ENCODE measurements at places on chromosomes 16 and 17.
A peak's percentile ranks its signal among the peaks of the same experiment; 100 is the strongest.

DNA sequence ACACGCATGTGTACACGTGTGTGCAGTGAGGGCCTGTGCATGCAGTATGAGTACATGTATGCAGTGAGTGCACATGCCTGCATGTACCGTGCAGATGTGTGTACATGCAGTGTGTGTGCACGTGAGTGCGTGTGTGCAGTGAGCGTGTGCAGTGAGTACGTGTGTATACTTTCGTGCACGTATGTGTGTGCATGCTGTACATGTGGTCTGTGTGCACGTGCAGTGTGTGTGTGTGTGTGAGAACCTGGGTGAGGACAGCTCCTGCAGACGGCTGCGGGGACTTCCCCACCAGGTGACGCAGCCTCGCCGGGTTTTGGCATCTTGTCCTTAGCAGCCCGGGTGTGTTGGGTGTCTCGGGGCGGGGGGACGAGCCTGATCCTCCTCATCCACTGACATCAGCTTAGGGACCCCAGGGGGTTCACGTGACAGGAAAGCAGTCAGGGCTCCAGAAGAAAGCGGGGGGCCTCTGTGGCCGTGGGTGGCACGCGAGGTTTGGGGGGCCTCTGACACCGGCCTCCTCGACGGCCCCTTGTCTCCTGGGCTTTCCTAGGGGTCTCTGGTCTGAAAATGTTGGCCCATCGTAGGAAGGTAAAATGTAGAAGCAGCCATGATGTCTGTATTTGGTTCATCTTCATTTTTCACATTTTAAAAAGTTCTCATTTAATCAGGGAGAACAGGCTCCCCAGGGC is 119.6 kb upstream of the ZNF750 start:
- no peak for DNase-seq

DNA sequence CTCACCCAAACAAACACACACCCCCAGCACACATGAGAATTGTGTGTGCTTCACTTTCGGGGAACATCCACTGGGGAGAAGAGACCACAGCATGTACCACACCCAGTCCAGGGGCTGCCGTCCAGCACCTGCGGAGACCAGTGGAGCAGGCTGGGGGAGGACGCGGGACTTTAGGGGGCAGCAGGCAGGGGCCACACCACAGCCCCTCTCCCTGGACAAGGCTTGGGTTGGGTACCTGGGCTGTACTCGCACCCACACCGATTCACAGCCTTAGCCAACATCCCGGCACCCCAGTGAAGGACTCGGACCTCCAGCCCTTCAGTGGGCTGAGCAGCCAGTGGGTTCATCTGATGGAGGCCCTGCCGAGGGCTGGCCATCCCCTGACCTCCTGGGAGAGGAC is 63.3 kb downstream of the RBFOX3 start:
- DNase-seq = no peak

- DNase-seq = no peak
Measured at GRCh38 chr17:19938736-19939135, 38.9 kb downstream of the AKAP10 start.

DNA sequence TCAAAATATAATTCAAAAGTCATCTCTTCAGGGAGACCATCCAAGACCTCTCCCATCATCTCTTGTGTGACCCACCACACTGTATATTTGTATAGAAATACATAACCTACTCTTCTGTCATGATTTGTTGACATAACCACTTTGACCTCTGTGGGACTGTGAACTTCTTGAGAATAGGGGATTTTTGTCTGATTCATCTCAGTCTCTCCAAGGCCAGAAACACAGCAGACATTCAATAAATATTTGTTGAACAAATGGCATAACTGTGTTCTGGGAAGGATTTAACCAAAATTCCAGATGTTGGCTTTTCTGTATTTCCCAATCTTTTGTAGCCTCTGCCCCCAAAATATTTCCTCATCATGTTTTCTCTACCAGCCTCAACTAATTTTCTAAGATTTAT is 169.7 kb downstream of the CDH11 start:
- no peak for DNase-seq

- no peak for DNase-seq
Measured at GRCh38 chr17:7932949-7933348, 943 bp downstream of the CNTROB start.

GRCh38 chr17:19317359-19318095 is 45.0 kb downstream of the B9D1 start:
- DNase-seq = no peak

- no peak for DNase-seq
Measured at GRCh38 chr17:44637066-44637465, 19.2 kb upstream of the MEIOC start.

- DNase-seq = no peak
Measured at GRCh38 chr16:87963400-87963799, 12.2 kb downstream of the BANP start.

GRCh38 chr16:30666681-30667080 is 8.4 kb downstream of the FBRS start:
- DNase-seq = no peak

- DNase-seq = no peak
Measured at GRCh38 chr16:66858740-66859396, 14.7 kb downstream of the CA7 start.

DNA sequence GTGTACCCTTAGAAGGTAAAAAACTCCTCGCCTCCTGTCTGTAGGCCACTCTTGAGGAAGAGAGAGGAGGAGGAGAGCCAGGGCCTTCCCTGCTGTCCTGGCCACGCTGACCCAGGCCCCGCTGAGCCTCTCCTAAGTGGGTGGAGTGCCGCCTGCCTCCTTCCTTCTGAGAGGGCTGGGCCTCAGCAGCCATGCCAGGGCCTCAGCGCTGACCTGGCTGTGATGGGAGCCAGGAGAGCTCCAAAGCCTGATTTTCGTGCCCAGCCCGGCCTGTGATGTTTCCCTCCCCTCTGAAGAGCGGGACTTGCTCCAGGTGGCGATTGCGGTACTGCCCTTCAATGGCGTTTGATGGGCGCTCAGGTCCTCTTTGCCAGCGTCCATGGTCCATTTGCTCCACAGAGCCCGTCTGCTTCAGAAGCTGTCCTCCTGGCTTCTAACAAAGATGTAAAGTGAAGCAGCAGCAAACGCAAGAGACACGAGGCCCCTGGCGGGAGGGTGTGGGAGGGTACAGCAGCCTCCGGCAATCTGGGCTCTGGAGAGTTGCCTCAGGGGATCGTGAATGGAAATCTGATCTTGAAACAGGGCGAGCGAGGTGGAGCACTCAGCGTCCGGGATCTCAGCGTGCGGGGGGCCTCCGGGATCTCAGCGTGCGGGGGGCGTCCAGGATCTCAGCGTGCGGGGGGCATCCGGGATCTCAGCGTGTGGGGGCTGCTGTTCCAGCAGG is 93.5 kb downstream of the NPIPB11 start:
- DNase-seq = peak; percentile 69

- no peak for DNase-seq
Measured at GRCh38 chr17:41393826-41394225, 3.6 kb downstream of the KRT31 start.

DNA sequence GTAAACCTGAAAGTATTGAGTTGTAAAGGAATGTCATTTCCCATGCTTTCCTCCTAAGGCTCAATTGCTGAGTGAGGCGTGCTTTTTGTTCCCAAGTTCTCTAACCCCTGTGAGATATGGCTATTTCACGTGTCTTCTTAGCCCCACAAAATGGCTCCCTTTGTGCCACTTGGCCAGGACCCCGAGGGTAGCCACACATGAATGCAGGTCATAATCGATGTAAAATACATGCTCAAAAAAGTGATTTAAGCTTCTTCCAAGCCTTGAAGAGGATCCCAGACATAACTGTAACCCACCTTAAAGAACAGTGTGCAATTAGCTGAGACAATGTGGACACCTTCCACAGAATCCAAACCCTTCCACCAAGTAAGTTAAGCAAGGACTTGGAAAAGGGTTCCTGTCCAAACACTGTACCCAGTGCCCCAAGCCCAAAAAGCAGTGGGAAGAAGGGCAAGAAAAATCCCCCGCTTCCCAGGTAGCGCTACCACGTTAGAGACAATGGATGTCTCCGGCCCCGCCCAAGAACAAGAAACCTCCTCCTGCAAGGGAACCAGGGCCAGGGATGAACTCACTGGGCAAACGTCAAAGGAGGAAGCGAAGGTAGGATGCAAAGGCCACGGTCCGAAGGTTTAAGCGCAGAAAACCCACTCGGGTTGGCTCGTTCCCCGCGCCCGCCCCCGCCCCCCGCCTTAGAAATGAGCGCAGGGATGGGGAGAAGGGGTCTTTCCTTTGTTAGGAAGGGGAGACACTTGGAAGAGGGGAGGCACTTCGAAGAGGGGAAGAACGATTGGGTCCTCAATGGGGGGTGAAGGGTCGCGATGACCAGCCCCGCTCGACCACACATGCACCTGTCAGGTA is 1.2 kb downstream of the JPT1 start:
- peak; percentile 14 for DNase-seq

DNA sequence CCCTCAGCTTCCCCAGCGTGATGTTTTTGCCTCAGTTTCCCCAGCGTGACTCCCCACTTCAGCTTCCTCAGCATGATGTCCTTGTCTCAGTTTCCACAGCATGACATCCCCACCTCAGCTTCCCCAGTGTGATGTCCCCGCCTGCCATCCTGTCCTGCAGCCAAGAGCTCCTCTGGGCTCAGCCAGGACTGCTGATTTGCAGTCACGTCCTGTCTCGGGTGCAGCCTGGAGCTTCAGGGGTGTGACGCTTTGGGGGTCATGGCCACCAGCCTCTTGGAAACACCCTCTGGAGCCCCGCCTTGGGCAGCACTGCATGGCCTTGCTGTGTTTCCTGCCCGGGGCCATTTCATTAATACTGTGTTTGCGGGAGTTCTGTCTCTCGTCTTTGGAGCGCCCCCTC is 16.5 kb upstream of the NUDT16L1 start:
- DNase-seq = no peak

GRCh38 chr17:59401725-59402124 is 70.3 kb downstream of the YPEL2 start:
- DNase-seq = no peak

DNA sequence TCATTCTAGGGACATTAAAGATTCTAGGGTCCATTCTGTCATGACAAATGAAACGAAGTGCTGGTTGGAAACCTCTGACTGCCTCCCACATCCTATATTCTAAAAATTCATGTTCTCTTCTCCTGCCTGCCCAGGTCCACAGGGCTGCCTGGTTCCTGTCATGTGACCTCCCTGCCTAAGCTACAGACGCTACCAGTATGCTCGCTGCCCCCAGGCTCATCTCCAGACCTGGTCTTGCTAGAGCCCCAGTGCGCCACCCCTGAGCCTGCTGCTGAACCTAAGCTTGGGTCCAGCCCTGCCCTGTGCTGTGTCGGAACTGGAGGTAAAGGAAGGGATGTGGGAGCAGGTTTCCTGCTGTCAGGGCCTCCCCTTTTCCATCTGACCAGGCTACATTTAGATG is 231.6 kb upstream of the CDH5 start:
- no peak for DNase-seq

DNA sequence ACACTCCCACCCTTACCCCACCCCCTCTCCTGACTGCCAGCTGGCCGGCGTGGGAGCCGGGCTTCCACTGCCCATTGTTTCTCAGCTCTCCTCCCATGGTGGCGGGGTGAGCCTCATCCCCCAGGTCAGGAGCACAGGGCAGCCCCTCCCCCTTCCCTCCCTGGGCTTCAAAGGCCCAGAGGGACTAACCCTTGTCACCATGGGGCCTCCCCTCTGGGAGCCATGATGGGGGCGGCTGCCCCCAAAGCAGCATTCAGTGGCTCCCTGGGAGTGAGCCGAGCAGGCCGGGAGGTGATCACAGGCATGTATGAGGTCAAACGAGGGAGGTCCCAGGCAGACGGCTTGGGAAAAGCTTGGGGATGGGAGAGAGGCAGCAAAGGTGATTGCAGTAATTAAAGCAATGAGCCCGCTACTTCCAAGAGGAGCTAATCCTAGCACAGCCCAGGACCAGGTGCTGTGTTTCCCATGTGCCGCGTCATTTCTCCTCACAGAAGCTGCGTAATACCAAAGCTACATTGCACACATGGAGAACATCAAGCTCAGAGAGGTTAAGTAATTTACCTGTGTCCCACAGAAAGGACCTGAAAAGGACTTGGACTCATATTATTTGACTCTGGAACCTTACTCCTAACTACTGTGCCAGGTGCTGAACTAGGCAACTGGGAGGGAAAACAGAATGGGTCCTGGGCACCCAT is 24.5 kb downstream of the CDK5RAP3 start:
- DNase-seq = no peak

DNA sequence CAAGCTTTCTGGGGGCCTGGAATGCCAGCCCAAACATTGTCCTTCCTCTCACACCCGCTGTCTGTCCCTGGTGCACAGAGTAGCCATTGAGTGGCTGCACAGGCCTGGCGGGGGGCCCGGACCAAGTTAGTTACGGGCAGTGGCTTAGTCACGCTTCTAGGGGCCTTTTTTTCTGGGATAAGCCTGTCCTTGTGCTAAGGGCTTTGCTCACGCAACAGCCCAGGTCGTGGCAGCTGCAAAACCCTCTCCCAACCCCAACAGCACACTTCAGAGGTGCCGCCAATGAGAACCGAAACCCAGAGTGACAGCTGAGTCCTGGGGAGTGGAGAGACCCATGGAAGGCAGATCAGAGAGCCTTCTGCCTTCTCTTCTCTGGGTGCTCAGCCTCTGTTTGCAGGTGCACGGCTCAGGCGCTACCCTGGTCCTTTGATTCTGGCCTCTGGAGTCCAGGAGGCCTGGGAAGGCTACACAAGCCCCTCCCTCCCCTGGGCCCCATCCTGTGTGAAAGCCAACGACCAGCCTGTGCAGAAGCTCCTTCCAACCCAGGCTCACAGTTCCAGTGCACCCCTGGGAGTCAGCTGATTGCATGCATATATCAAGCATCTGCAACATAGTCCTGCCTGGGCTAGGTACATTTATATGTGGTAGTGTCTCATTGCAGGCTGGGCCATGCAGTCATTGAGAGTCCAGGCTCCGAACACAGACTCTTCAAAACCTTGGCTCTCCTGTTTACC is 9.1 kb downstream of the WSCD1 start:
- DNase-seq = no peak

- no peak for DNase-seq
Measured at GRCh38 chr16:5381481-5381880, 283.9 kb upstream of the EEF2KMT start.

DNA sequence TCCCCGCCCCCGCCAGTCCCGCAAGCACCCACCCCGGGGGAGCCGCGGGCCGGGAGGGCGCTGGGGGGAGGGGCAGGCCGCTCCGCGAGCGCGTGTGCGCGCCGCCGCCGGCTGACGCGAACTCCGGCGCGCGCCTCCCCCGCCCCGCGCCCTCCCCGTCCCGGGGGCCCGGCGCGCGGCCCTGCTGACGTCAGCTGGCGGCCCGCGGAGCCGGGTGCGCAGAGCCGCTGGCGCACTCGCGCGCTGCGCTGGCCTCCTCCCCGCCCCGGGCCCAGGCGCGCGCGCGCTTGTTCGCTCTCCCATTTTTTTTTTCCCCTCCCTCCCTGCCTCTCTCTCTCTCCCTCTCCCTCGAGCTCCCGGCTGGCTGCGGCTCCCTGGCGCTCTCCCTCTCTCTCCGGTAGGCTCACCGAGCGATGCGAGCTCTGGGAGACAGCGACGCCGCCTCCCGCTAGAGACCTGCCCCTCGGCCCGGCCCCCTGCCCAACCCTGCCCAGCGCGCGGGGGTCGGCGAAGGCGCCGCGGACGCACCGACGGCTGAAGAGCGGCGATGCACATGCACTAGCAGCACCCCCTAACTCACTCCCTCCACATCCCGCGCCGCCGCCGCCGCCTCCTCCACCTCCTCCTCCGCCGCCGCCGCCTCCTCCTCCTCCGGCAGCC is at the start of gene GNAO1:
GNAO1 (plus strand) TSS at position 334 of the 660 bp plus-strand sequence. CDS start 747 bp downstream, outside the sequence.
- peak; percentile 69 for DNase-seq
